ENCODE measurements at places on chromosomes 3 and 15. TPM values are rescaled to one million over a fixed set of nuclear protein-coding genes. Genes with fewer than 3 reads are reported as not detected.

The RUVBL1 gene
- 122 TPM for total RNA-seq

The CCDC39 gene
- total RNA-seq, result not detected

The SI gene
- total RNA-seq, result not detected

- H3K4me3 ChIP-seq, result peak overlapping the region; percentile 76
- H3K27me3 ChIP-seq, result no peaks in the 10 kb centered on the region
- H3K4me1 ChIP-seq, result peaks cover 14% of the 10 kb centered on the region
These were observed 747 bp downstream of the NSUN3 start for GRCh38 chr3:94063496-94064119.

GRCh38 chr15:88688394-88688933, 49.6 kb downstream of the ISG20 start:
- H3K4me1 ChIP-seq, result no peaks in the 10 kb centered on the region
- no peak overlapping the region for H3K27ac ChIP-seq
- no peak for DNase-seq
- H3K27me3 ChIP-seq, result peaks cover 10% of the 10 kb centered on the region
- H3K4me3 ChIP-seq, result no peak overlapping the region

DNA sequence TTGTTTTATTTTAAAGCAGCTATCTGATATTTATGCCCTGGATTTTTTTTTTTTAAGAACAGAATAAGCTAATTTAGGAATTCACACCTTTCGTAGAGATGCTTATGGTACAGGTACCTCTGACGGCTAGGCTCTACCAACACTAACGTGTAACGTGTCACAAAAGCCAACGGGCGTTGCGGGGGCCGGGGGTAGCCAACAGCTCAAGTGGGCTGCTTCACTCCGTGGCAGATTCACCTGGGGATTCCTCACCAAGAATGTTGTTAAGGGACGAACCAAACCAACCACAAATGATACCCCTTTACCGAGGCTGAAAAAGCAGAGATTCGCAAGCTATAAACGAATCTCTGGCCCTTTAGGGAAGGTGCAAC, 1.0 kb downstream of the TMCC1 start:
- no peaks in the 10 kb centered on the region for H3K27me3 ChIP-seq
- peak overlapping the region; percentile 75 for H3K4me3 ChIP-seq
- no peak for DNase-seq
- peak overlapping the region; percentile 95 for H3K27ac ChIP-seq

DNA sequence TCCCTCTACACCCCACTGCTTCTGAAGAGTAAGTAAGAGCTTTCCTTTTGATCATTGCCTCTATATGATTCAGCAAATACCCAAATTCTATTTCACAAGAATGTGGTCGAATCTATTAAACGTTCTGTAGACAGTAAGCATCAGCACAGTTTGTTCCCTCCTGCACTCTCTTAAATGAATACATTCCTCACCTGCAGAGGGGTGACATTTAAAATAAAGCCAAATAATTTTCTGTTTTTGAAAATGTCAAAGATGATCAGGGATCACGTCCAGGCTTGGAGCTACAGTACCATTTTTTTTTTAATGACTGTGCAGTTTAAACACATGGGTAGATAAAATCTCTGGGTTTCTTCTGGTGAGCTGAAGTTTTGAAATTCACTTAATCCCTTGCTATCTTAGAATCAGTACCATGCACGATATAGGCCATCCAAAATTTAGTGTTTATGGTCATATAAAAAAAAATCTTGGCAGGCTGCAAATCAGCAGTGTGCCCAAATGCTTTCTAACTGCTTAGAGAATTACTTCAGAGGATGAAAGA, 12.8 kb downstream of the PYDC2 start:
- no peaks in the 10 kb centered on the region for H3K4me1 ChIP-seq
- H3K36me3 ChIP-seq, result no peaks in the 10 kb centered on the region
- H3K27me3 ChIP-seq, result no peaks in the 10 kb centered on the region
- no peak for DNase-seq
- no peak overlapping the region for H3K4me3 ChIP-seq
